ENCODE measurements at places on chromosomes 13 and 19.

GRCh38 chr13:79194272-79194671, 211.8 kb downstream of the RBM26 start:
- no peaks in the 10 kb centered on the region for H3K36me3 ChIP-seq
- no peaks in the 10 kb centered on the region for H3K4me1 ChIP-seq
- DNase-seq: no peak
- no peaks in the 10 kb centered on the region for H3K27me3 ChIP-seq

- no peaks in the 10 kb centered on the region for H3K36me3 ChIP-seq
- H3K27ac ChIP-seq: no peak overlapping the region
- H3K4me3 ChIP-seq: no peak overlapping the region
- H3K4me1 ChIP-seq: no peaks in the 10 kb centered on the region
Measured at GRCh38 chr19:28009696-28010095, 1203.3 kb downstream of the UQCRFS1 start.

DNA sequence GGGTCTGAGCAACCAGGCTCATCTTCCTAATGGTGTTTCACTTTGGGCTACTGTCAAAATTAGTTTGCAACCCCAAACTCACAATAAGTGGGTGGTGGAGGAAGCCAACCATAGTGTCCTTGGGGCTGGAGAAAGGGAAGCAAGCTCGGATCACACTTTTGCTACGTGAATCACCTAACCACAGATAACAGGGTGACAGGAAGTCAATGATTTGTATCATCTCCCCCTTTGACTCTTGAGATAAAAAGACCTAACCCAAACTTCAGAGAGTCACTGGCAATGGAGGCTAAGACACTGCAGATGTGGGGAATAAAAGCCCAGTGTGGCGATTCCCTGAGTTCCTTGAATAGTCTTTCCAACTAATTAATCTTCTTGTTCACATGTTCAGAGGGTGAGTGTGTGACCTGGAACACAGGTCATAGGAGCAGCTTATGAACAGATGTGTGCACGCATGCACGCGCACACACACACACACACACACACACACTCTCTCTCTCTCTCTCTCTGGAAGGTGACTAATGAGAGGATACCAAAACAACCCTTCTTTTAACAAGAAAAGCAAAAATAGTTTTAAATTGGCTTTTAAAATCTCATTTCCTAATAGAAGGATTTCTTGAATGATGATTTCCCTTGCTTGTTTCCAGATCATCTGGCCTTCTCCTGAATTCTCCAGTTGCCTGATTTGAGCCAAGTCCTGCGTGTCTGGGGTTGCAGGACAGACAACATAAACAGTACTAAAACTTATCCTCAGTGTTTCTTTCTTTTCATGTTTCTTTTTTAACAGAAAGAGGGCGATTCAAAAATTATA, 21.2 kb upstream of the DOCK9 start:
- H3K4me1 ChIP-seq: no peaks in the 10 kb centered on the region
- H3K36me3 ChIP-seq: no peaks in the 10 kb centered on the region
- H3K4me3 ChIP-seq: no peak overlapping the region
- no peak for DNase-seq

DNA sequence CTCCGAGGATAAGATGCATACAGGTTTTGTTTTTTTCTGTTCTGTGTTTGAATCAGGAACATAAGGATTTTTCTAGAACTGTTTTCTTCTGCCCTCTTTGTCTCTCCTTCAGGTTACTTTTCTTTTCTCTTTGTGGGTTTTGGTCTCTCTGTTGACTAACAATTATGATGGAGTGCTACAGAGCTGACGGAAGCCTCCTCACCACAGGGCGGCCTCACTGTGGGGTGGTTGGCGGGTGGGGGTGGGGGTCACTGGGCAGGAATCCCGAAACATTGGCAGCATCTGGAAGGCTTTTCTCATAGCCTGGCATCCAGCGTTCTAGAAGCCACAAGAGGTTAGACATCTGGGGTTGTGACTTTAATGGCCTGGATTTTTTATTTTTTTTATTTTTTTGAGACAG, 12.0 kb upstream of the MATK start:
- DNase-seq: no peak
- H3K36me3 ChIP-seq: no peaks in the 10 kb centered on the region
- no peak overlapping the region for H3K27ac ChIP-seq

- no peaks in the 10 kb centered on the region for H3K27me3 ChIP-seq
- H3K27ac ChIP-seq: peak overlapping the region; percentile 94
- peaks cover 13% of the 10 kb centered on the region for H3K4me1 ChIP-seq
- DNase-seq: no peak
Measured at GRCh38 chr19:6767081-6767356, 216 bp downstream of the SH2D3A start.

- no peak overlapping the region for H3K4me3 ChIP-seq
- H3K36me3 ChIP-seq: no peaks in the 10 kb centered on the region
- H3K27ac ChIP-seq: no peak overlapping the region
- H3K4me1 ChIP-seq: 0 out of 2 replicates have a peak, but pooled peaks cover 4% of the 10 kb centered on the region
- no peak for DNase-seq
Measured at GRCh38 chr13:48804821-48805601, 151.3 kb downstream of the CYSLTR2 start.

- no peak overlapping the region for H3K27ac ChIP-seq
- DNase-seq: no peak
- H3K36me3 ChIP-seq: no peaks in the 10 kb centered on the region
- no peaks in the 10 kb centered on the region for H3K27me3 ChIP-seq
- H3K4me3 ChIP-seq: no peak overlapping the region
- no peaks in the 10 kb centered on the region for H3K4me1 ChIP-seq
Measured at GRCh38 chr13:73704587-73704986, 429.6 kb downstream of the KLF12 start.

GRCh38 chr19:20558011-20558410, 7.6 kb downstream of the ZNF737 start:
- no peak overlapping the region for H3K4me3 ChIP-seq
- no peaks in the 10 kb centered on the region for H3K36me3 ChIP-seq
- H3K4me1 ChIP-seq: no peaks in the 10 kb centered on the region
- H3K27ac ChIP-seq: no peak overlapping the region

GRCh38 chr19:2678044-2678671, 24.3 kb downstream of the GNG7 start:
- H3K27me3 ChIP-seq: no peaks in the 10 kb centered on the region
- no peak overlapping the region for H3K27ac ChIP-seq
- H3K4me3 ChIP-seq: no peak overlapping the region
- no peaks in the 10 kb centered on the region for H3K4me1 ChIP-seq

DNA sequence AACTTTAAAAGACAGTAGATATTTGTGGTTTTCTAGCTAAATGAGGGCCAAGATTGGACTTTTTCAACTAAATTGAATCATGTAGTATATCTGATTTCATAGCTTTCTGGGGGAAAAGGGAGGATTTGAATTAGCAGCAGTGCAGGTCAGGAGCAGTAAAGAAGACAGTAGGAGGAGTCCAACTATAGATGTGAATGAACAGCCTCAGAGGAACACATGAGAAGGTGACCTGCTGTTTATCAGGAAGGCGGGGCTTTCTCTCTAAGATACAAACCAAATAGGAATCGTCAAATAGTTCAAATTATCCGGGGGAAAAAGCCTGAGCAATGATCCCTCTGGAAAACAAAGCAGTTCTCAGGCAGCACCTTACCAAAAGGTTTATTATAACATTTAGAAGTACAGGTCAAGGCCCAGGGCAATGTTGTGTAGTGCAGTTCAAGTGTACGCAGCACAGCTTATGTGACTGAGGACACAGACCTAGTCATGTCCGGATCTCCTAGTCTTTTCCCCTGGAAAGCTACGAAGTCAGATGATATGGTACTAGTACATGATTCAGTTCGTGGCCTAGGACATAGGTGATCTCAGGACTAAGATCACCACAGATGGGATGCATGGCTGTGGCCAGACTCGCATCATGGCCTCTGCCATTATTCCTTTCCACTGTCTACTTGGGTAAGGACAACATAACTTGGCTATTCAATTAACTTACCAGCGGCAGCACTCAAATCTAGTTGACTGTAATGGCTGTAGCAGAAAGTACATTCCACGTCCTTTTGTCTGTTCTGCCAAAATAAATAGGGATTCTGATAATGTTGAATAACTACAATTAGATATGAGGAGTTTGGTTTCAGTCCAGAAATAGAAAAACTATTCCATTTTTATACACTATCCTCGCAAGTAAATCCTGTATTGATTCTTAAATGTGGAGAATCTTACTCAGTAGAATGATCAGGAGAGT, 40.3 kb downstream of the MPHOSPH8 start:
- H3K27me3 ChIP-seq: no peaks in the 10 kb centered on the region
- no peaks in the 10 kb centered on the region for H3K4me1 ChIP-seq
- DNase-seq: no peak
- no peak overlapping the region for H3K4me3 ChIP-seq
- no peak overlapping the region for H3K27ac ChIP-seq
- peaks cover 1% of the 10 kb centered on the region for H3K36me3 ChIP-seq

GRCh38 chr19:35474104-35474503, 16.2 kb downstream of the KRTDAP start:
- no peaks in the 10 kb centered on the region for H3K4me1 ChIP-seq
- H3K27ac ChIP-seq: no peak overlapping the region
- no peaks in the 10 kb centered on the region for H3K27me3 ChIP-seq
- H3K4me3 ChIP-seq: no peak overlapping the region
- no peak for DNase-seq
- H3K36me3 ChIP-seq: no peaks in the 10 kb centered on the region

- no peaks in the 10 kb centered on the region for H3K27me3 ChIP-seq
Measured at GRCh38 chr13:93355094-93355493, 128.5 kb downstream of the GPC6 start.

DNA sequence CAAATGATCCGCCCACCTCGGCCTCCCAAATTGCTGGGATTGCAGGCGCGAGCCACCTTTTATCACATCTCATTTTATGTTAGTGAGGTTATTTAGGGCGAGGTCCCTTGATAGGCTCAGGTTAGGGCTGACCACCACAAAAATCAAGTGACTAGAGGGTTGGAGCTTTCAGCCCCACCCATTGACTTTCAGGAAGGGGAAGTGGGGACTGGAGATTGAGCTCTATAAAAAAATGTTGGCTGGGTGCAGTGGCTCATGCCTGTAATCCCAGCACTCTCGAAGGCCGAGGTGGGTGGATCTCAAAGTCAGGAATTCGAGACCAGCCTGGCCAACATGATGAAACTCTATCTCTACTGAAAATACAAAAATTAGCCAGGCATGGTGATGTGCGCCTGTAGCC, 20.1 kb downstream of the FPR3 start:
- H3K36me3 ChIP-seq: no peaks in the 10 kb centered on the region
- no peak overlapping the region for H3K27ac ChIP-seq
- H3K4me1 ChIP-seq: no peaks in the 10 kb centered on the region
- no peak overlapping the region for H3K4me3 ChIP-seq
- DNase-seq: no peak
- H3K27me3 ChIP-seq: no peaks in the 10 kb centered on the region

Measured in Caco-2 (cell line).